Activated T-helper 1 cell treated with anti-CD3 and anti-CD28 coated beads, Interleukin-2, amount 50 U/mL, for 16 hours (primary cell): ENCODE measurements at places on chromosomes 12 and 14.

GRCh38 chr12:107774349-107775029 is at the start of gene ASCL4:
Gene ASCL4, plus strand, starts transcription at chr12:107774704. Its CDS starts 515 bp downstream, at chr12:107775219.
- DNase-seq: no peak

DNA sequence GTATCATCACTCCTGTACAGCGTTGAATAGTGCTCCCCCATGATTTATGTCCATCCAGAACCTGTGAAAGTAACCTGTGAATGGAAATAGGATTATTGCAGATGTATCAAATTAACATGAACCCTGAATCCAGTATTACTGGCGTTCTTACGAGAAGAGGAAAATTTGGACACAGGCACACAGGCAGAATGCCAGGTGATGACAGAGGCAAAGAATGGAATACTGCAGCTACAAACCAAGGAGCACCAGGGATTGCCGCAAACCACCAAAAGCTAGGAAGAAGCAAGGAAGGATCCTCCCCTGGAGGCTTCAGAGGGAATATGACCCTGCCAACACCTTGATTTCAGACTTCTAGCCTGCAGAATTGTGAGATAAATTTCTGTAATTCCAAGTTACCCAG is 113.5 kb upstream of the EGLN3 start:
- DNase-seq: no peak

DNA sequence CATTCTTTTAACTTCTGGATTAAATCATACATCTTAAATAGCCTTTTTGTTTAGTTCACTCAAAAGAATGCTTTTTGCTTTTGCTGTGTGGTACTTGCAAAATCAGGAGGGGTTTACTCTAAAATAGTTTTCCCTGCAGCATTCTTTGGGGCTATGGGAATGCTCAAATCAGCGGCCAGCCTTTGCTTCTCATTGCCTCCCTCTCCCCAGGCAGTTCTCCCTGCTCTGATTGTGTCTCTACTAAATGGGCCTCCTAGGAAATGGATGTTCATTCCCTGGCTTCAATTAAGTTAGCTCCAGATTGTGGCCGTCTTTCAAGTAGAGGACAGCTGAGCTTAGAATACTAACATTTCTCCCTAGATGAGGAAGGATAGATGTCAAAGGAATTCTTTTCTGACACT is 4.4 kb downstream of the TULP3 start:
- DNase-seq: no peak

- DNase-seq: no peak
Measured at GRCh38 chr14:68534276-68534675, 258.6 kb downstream of the ZFP36L1 start.

GRCh38 chr14:89364316-89364715 is 52.7 kb downstream of the FOXN3 start:
- DNase-seq: no peak

DNA sequence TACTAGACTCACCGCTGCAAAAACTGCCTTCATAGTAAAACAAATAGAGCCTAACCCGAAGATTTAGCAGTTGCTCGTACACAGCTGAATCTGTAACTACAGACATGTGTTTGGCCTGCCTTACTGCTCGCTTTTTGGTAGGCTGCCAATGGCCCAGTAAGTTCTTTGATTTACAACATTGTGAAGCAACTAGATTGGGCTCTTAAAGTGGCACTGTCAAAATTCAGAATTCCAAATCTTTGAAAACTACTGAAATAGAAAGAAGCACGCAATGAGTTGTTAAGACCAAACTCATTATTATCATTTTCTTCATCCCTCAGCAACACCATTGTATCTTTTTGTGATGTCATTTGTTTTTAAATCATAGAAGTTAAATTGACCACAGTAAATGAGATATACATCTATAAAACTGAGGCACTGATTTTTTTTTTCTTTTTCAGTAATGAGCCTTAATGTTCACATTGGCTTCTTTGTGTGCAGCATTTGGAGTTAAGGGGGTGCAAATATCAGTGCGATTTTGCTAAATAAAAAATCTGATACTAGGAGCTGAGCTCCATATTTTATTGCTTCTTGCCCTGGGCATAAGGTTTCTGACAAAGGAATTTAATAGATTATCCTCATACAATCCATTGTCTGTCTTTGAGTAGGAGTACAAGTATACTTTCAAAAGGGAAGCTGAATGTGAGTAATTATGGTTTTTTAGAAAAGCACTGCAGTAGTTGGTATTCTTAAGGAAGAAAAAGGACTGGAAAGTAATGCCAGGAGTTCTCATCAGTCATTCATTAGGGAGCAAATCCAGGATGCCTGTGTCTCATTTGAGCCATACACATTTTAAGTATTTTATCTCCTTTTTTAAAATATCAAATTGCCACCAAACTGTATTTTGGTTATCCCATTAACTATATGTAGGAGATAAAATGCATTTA is 138.5 kb downstream of the KICS2 start:
- no peak for DNase-seq

- no peak for DNase-seq
Measured at GRCh38 chr12:54840244-54840865, 14.0 kb upstream of the MUCL1 start.

DNA sequence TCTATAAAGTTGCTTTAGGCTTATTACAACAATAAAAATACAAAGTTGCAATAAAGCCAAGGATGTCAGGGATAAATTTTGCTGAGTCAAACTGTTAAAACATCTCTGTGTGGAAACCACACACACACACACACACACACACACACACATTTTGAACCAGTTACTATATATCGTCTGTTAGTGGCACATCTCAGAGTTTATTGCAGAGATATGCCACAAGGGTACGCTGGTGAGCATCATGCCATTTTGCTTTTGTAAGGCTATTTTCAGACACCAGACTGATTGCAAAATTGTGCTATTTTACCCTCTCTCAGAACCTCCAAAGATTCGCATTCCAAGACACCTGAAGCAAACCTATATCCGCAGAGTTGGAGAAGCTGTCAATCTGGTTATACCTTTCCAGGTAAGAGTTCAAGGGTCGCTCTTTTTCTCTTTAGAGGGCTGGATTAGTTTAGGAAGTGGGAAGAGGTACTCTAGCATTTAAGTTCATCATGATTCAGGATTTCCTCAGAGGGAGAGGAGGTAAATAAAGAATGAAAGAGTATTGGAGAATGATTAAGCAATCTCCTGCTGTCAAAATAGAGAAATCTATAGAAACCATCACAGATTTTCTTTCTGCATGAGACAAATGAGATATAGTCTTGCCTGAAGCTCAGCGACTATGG is 27.3 kb upstream of the CHPT1 start:
- no peak for DNase-seq

GRCh38 chr14:63413009-63413408 is 94.3 kb upstream of the GPHB5 start:
- DNase-seq: no peak

GRCh38 chr12:108815369-108815768 is 42.0 kb downstream of the SSH1 start:
- no peak for DNase-seq

DNA sequence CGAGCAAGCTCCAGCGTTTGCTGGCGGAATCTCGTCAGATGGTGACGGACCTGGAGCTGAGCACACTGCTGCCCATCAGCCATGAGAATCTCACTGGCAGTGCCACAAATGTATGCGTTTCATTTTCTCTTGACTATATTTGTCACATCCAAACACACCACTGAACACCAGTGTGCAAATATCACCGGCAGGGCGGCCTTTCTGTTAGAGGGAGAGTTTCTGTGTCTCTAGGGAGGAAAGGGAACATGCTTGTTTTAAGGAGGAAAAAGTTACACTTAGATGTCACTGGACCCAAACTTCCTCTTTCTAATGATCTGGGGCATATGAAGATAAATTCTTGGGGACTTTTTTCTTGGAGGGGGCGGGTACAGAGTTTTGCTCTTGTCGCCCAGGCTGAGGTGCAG is 21.9 kb upstream of the HIP1R start:
- no peak for DNase-seq

DNA sequence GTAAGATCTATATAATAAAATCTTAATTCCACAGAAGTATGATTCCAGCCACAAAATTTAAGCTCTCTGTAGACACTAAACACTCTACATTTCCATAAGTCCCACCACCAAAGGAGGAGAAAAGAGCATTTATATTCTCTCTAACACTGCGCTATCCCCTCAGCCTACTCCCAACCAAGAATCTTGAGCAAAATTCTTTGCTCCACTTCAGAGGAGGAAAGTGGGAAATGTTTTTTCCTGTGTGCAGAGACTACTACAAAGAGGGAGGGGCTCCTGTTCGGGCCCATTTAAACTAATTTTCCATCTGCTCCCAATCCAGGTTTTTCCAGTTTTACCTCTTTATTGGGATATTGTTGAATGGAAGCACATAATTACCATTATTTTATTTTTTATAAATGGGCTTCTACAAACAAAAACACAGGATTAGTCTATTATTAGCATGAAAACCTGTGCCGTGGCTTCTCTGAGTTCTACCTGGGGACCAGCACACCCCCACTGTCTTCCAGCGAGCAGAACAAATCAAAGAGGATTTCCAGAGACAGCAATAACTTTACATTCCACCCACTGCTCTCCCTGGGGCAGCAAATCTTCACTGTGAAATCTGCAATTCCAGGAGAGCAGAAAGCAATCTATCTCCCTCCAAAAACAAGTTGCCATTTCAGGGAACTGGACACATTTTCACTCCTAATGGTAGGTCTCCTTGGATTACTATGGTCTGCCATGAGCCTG is 174.0 kb downstream of the DAD1 start:
- no peak for DNase-seq

DNA sequence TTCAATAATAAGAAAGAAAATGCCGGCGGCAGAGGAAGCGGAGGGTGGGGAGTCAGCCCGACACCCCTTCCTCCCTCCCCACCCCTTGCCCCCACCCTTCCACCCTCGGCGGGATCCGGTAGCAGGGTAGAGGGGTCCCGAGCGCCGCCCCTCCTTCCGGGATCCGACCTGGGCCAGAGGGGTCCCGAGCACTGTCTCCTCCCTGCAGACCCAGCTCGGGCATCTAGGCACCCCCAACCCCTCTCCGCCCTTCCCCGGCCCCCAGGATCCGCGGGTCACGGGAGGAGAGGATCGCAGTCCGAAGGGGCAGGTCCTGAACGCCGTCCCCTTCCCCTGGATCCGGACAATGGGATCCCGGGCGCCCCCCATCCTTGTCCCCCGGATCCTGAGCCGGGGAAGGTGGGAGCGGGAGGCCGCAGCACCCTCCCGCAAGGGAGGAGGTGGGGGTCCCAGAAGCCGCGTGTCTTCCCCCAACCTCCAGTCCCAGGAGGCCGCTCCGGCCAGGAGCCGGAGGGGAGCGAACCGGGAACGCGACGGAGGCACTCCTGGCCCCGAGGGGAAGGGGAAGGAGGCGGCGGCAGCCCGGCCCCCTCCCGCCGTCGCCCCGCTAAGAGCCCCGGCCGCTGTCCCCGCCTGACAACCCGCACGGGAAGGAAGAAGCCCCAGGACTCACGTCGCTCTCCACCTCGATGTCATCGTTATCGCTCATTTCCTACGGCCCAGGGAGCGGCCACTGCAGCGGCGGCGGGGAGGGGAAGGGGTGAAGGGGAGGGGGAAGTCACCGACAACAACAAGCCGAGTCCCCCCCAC is 481 bp downstream of the MAX start:
- DNase-seq: peak; percentile 25

- DNase-seq: no peak
Measured at GRCh38 chr14:103730490-103731035, 15.0 kb downstream of the ZFYVE21 start.

GRCh38 chr12:70052931-70053497 is 190.2 kb upstream of the CNOT2 start:
- DNase-seq: no peak

- no peak for DNase-seq
Measured at GRCh38 chr12:10111451-10111850, 12.7 kb upstream of the CLEC1A start.

DNA sequence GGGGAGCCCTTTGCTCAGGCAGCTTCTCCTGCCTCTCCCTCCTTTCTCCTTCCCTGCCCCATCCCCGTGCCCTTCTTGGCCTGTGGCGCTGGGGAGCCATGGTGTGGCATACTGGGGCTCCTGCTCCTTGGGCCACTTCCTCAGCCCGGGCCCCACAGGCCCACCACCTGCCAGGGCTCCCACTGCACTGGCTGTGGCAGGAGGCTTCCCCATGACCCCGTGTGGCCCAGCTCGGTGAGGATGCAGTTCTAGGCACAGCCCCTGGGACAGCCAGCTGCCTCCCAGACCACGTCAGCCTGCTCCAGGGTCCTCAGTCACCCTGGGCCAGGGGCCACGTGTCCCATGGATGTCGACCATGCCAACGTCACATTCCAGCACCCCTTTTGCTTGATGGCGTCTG is 13.0 kb upstream of the AMN start:
- DNase-seq: no peak

GRCh38 chr12:48125985-48126384 is 6.8 kb downstream of the PFKM start:
- DNase-seq: no peak

DNA sequence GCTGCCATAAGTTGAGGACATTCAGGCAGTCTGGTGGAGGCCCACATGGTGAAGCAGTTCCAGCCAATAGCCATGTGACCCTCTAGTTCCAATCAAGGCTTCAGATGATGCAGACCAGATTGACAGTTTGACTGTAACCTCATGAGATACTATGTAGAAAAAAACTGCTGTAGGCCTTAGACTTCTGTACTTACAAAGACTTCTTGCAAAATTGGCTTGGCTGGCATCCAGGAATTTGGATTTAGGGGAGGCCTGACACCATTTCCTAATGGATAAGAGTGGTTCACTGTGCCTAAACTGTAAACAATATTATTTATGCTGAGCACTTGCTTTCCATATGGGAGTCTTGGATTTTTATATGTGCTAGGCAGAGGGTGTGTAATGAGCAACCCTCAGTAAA is 76.4 kb downstream of the RGS6 start:
- DNase-seq: no peak

DNA sequence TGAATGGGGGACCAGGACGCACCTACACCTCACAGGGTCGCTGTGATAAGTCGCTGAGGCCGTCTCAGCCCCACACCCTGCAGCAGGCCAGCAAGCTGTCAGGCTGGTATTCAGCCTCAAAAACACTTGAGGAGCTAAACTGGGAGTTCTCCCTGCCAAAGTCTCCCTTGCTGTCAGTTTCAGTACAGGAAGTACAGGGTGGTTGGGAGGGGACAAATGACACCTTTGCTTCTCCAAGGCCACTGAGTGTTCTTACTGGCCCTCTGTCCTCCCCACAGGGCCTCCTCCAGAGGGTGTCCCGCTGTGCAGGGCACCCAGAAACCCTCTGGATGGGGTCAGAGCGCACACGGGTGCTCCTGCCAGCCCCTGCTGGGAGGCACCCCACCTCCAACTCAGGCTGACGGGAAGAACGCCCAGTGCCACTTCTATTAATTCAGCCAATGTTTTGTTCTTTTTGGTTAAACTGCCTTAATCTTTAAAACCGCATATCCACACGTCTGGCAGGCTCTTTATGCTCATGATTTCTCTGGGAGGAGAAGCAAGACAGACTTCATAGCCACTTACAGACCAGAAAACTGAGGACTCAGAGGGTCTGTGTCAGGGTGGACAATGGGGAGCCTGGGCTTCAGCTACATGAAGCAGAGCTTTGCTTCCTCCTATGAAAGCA is 75.9 kb downstream of the ITPK1 start:
- DNase-seq: no peak

GRCh38 chr12:53145383-53146260 is 34.9 kb upstream of the ZNF740 start:
- DNase-seq: no peak

GRCh38 chr14:83184531-83184930 is 1650.9 kb upstream of the SEL1L start:
- no peak for DNase-seq
